ENCODE measurements at places on chromosomes 3 and 15.

DNA sequence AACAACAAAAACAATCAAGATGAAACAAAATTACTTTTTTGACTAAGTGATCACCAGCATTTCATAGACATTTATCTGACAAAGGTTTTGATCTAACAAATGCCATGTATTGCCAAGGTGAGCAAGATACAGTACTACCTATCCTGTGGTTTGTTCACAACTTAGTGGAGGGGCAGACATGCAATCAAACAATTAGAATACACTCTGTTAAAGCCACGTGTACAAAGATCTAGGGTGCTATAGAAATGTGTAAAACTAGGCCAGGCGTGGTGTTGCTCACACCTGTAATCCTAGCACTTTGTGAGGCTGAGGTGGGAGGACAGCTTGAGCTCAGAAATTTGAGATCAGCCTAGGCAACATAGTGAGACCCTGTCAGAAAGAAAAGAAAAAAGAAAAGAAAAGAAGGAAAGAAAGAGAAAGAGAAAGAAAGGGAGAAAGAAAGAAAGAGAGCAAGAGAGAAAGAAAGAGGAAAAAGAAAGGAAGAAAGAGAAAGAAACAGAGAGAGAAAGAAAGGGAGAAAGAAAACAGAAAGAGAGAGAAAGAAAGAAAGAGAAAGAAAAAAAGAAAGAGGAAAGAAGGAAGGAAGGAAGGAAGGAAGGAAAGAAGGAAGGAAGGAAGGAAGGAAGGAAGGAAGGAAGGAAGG lies 1.4 kb upstream of the TRIM69 start:
- peaks cover 25% of the 10 kb centered on the region for H3K4me1 ChIP-seq
- no peaks in the 10 kb centered on the region for H3K27me3 ChIP-seq
- DNase-seq = no peak
- no peak overlapping the region for H3K4me3 ChIP-seq

DNA sequence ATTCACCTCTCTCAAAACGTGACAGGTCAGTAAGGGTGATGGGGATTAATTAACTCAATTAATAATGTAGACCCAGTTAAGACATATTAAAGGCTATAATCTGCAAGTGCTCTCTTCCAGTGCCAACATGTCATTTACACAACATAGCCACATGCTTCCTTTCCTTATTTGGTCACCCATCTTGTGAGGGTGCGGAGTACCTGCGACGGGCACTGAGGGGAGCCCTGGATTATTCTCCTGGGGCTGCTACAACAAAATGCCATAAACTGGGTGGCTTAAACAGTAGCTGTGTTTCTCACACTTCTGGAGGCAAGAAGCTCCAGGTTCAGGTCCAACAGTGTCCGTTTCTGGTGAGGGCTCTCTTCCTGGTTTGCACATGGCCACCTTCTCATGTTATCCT lies 157.4 kb upstream of the LRTM1 start:
- no peaks in the 10 kb centered on the region for H3K36me3 ChIP-seq
- no peak overlapping the region for H3K4me3 ChIP-seq
- H3K27ac ChIP-seq = no peak overlapping the region
- no peak for DNase-seq
- no peaks in the 10 kb centered on the region for H3K27me3 ChIP-seq

DNA sequence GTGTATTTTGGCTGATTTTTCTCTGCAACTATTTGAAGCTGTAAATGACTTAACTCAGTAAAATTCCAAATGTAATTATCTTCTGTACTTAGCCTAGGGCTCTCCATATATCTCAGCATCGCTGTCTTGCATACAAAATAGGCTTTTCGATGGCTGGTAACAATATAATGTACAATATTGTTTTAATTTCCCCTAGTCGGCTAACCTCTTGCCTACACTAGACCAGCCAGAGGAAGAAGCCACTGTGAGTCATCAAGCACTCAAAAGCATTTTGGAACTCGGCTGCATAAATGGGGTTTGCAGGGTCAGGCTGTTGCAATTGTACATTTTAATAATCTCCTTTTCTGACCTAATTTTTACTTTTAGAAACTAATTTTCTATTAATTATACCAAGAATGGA lies 583.8 kb downstream of the FOXP1 start:
- no peak for DNase-seq
- peaks cover 11% of the 10 kb centered on the region for H3K4me1 ChIP-seq
- H3K36me3 ChIP-seq = peaks cover 47% of the 10 kb centered on the region
- no peak overlapping the region for H3K4me3 ChIP-seq

GRCh38 chr15:29285386-29285785 lies 15.8 kb upstream of the NSMCE3 start:
- H3K4me1 ChIP-seq = no peaks in the 10 kb centered on the region
- H3K27ac ChIP-seq = no peak overlapping the region
- no peaks in the 10 kb centered on the region for H3K27me3 ChIP-seq
- H3K36me3 ChIP-seq = no peaks in the 10 kb centered on the region
- no peak overlapping the region for H3K4me3 ChIP-seq
- no peak for DNase-seq

GRCh38 chr3:188749010-188749617 lies 422.7 kb upstream of the TPRG1 start:
- peaks cover 3% of the 10 kb centered on the region for H3K36me3 ChIP-seq
- DNase-seq = peak; percentile 34
- no peak overlapping the region for H3K4me3 ChIP-seq

GRCh38 chr3:15998911-15999310 lies 175.6 kb upstream of the GALNT15 start:
- H3K27ac ChIP-seq = no peak overlapping the region
- H3K4me1 ChIP-seq = no peaks in the 10 kb centered on the region
- no peak for DNase-seq
- no peaks in the 10 kb centered on the region for H3K27me3 ChIP-seq

GRCh38 chr3:138227650-138228049 lies 40.5 kb downstream of the ARMC8 start:
- DNase-seq = peak; percentile 14
- H3K27me3 ChIP-seq = no peaks in the 10 kb centered on the region
- H3K4me3 ChIP-seq = no peak overlapping the region
- H3K27ac ChIP-seq = no peak overlapping the region
- peaks cover 100% of the 10 kb centered on the region for H3K36me3 ChIP-seq

GRCh38 chr3:87461036-87461435 lies 184.7 kb upstream of the POU1F1 start:
- DNase-seq = no peak
- no peak overlapping the region for H3K4me3 ChIP-seq
- no peaks in the 10 kb centered on the region for H3K4me1 ChIP-seq
- no peaks in the 10 kb centered on the region for H3K36me3 ChIP-seq
- no peaks in the 10 kb centered on the region for H3K27me3 ChIP-seq
- H3K27ac ChIP-seq = no peak overlapping the region

GRCh38 chr3:196662711-196663571 lies 23.4 kb downstream of the NRROS start:
- no peaks in the 10 kb centered on the region for H3K4me1 ChIP-seq
- H3K4me3 ChIP-seq = no peak overlapping the region
- H3K36me3 ChIP-seq = no peaks in the 10 kb centered on the region
- H3K27ac ChIP-seq = no peak overlapping the region
- H3K27me3 ChIP-seq = no peaks in the 10 kb centered on the region

DNA sequence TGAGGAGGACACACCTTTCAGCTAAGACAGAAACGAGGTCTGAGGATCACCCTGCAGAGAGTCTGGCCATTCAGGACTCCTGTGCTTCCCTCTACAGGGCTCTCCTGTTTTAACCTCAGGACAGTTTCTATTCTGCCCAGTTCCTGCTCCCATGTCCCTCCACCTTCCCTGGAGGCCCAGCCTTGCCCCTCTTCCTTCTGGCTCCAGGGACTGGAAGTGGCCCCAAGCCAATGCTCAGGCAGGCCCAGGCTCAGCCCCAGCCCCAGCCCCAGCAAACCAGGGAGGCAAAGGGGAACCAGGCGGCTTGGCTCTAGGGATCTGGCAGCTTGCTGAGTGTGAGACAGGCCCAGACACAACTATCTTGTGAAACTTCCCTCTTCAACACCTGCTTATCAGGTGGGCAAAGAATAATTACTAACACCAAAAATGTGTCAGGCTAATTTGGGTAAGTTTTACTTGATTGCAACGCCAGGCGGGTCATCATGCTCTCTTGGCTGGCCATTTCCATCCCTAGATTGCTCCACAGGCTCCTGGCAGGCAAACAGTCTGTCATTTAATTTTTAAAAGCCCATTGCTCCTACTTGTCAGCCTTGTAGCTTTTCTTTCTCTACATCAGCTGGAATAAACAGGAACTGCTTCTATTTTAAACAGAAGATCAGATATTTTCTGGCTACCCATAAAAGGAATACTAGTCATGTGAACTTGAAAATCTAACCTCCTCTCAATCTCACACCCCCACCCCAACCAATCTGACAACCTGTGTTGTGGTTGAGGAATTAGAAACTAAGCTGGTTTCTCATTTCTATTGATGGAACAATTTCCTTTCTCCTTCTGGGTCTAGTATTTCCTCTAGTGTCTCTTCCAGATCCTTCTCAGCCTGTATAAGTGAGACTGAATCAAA lies 33.5 kb downstream of the UPK1B start:
- H3K4me1 ChIP-seq = peaks cover 18% of the 10 kb centered on the region
- no peak overlapping the region for H3K4me3 ChIP-seq
- H3K36me3 ChIP-seq = peaks cover 2% of the 10 kb centered on the region
- H3K27ac ChIP-seq = no peak overlapping the region
- H3K27me3 ChIP-seq = no peaks in the 10 kb centered on the region

DNA sequence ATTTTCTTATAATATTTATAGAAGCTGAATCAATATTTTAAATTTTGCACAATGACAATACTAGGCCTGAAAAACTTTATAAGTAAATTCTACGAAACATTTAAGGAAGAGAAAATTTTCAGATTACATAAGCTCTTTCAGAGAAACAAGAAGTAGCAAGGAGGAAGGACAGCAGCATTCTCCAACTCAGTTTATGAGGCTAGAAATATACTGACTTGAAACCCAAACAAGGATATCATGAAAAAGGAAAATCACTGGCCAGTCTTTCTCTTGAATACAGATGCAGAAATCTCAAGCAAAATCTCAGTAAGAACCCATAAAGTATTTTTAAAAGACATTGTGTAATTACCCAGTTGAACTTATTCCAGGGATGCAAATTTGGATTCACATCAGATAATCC lies 121.3 kb downstream of the STAC start:
- H3K27ac ChIP-seq = no peak overlapping the region
- DNase-seq = no peak
- no peaks in the 10 kb centered on the region for H3K27me3 ChIP-seq
- no peak overlapping the region for H3K4me3 ChIP-seq
- H3K36me3 ChIP-seq = no peaks in the 10 kb centered on the region

GRCh38 chr3:33644582-33644981 lies 73.5 kb downstream of the CLASP2 start:
- H3K4me3 ChIP-seq = peak overlapping the region; percentile 37
- H3K4me1 ChIP-seq = peaks cover 9% of the 10 kb centered on the region
- H3K27ac ChIP-seq = no peak overlapping the region
- peaks cover 7% of the 10 kb centered on the region for H3K36me3 ChIP-seq
- no peaks in the 10 kb centered on the region for H3K27me3 ChIP-seq

- no peaks in the 10 kb centered on the region for H3K4me1 ChIP-seq
- H3K27ac ChIP-seq = no peak overlapping the region
- H3K36me3 ChIP-seq = peaks cover 98% of the 10 kb centered on the region
- no peak overlapping the region for H3K4me3 ChIP-seq
Measured at GRCh38 chr3:47731061-47731460, 50.6 kb downstream of the SMARCC1 start.

All from stomach (tissue), 19 donors.